ENCODE measurements at places on chromosomes 7 and 10.

- DNase-seq: no peak
Measured at GRCh38 chr7:47290867-47291266, 291.0 kb downstream of the TNS3 start.

DNA sequence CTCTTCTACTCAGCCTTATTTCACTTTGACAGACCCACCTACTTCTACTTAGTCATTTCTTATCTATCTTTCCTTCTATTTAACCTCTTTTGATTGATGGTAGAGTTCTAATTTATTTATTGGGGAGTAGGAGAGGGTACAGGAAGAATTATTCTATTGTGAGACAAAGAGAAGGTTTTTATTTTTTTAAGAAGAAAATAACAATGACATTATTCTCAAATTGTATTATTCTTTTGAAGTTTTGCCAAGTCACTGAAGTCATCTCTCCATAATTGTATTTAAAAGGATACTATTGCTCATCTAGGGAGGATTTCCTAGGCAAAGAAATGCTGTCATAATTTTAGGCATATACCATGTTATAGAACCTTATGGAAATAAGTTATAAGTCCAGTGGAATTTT is 52.7 kb downstream of the ITGB8 start:
- no peak for DNase-seq

DNA sequence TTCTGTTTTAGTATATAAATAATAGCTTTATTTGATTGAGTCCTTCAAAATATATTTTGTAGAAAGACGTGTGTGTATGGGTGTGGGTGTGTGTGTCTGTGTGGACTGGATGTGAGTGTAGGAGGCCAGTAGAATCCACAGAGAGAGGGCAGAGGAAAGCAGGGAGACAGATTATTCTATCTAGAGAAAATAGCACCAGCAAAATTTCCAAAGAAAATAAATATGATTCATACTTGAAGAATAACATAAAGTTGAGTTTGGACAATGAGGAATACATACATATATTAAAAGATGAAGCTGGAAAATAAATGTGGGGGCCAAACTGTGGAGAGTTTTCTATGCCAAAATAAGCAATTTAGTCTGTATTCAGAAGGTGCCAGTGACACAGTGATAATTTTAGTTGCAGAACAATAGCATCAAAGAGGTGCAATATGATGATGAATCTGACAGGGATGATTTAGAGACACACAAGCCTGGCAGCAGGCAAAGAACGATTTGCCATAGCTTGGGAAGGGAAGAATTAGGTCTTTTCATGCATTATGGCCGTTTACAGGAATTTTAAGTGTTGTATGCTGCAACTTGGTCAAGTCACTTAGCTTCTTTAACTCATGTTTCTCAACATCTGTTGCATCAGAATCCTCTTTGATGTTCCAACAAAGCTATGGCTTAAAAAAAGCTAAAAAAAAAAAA is 121.3 kb downstream of the SEMA3A start:
- no peak for DNase-seq

GRCh38 chr7:11474902-11475585 is 357.0 kb downstream of the THSD7A start:
- no peak for DNase-seq

DNA sequence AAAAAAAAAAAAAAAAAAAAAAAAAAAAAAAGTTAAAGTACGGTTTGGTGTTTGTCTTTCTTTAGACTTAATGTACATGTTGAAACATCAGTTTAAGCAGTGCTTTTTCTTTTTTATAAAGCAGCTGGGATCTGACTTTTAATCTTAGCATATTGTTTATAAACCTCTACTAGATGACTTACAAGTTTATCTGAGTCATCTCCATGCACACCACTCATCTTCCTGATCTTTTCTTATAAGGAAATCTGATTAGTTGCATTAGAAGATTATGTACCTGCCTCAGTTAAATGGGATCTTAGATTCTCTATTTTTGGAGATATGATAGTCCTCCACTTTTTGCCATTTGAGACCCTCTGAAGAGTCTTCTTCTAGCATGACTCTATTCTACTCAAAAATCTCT is 391.9 kb upstream of the LRGUK start:
- no peak for DNase-seq

DNA sequence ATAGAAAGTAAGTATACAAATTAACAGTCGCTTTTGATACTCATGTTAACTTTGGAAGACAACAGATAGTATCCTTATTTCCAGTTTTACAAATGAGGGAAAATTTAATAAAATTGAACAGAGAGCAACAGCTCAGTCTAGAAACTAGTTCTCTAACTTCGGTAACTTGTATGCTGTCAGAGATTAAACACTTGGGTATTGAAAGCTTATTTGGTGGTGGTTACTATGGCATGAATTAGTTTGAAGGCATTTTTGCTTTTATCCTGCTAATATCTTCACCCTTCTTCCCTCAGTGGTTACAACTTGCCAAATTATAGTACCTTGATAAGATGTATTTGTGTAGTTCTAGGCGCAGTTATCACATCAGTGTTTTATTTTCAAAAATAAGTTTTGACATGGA is 7.2 kb downstream of the WAC start:
- no peak for DNase-seq

DNA sequence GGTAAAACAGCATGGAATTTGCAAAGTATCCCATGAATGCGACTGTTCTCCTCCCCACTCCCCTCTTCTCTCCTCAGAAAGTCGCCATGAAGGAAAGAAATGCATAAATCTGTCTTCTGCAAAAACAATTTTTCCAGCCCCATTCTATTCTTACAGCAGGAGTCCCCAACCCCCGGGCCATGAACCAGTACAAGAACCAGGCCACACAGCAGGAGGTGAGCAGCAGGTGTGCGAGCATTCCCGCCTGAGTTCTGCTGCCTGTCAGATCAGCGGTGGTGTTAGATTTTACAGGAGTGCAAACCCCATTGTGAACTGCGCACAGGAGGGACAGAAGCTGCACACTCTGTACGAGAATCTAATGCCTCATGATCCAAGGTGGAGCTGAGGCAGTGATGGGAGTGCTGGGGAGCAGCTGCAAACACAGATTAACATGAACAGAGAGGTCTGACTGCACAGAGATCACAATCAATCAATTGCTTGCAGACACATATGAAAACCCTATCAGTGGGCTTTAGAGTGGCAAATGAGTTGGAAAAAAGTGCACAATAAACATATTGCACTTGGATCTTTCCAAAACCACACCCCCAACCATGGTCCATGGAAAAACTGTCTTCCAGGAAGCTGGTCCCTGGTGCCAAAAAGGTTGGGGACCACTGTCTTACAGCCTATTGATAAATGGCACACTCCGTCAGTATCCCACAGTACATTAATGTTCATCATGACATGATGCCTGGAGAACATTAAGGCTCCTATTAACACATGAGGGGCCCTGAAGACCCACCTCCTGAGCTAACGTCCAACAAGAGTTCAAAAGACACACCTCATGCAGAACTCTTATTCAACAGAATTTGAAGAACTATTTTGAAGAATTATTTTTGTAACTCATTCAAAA is 205.0 kb downstream of the PTPRN2 start:
- DNase-seq: no peak

DNA sequence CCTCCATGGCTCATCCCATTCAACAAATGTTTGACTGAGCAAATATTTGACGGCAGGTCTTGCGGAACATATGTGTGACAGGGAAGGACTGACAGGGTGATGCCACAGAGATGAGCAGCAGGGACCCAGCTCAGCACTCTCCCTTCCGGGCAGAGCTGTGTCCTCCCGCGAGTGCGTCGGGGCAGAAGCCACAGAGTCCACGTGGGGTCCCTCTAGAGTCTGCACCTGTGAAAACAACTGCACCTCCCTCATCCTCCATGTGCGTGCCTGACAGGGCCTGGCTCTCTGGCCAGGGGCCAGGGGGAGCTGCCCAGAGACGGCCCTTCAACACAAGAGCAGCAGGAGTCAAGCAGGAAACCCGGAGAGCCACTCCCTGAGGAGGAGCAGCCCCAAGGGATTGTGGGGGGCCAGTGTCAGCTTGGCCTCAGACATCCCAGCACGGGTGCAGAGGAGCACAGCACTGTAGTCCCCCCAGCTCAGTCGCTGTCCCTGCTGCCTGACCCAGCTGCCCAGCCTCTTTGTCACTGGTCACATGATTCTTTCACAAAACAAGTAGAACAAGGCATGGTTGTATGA is 83.6 kb upstream of the TMEM72 start:
- DNase-seq: no peak

- DNase-seq: no peak
Measured at GRCh38 chr10:67923551-67923950, 39.1 kb downstream of the SIRT1 start.

- no peak for DNase-seq
Measured at GRCh38 chr10:86481761-86482160, 39.8 kb downstream of the WAPL start.

DNA sequence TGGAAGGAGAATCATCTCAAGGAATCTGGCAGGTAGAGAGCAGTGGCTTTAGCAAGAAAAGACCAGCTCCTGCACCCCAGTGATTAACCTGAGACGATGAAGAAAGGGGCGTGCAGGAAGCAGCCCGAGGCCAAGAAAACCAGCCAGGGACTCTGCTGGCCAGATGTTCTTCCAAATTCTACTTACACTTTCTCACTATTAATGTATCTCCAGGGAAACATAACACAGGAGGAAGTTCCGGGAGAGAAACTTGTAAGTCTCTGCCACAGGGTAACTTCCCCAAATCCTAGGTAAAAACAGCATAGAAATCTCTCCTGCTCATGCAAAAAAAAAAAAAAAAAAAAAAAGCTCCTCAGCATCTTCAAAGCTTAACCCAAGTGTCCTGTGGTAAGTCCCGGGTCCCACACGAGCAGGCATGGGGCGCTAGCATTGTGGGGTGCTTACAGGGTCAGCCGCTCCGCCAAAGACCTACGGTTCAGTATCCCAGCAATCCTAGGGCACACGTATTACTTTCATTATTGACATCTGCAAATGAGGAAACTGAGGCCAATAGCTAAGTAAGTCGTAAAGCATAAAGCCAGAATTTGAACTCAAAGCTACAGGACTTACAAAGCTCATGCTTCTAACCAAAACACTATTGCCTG is 97.2 kb upstream of the GNA12 start:
- DNase-seq: no peak

DNA sequence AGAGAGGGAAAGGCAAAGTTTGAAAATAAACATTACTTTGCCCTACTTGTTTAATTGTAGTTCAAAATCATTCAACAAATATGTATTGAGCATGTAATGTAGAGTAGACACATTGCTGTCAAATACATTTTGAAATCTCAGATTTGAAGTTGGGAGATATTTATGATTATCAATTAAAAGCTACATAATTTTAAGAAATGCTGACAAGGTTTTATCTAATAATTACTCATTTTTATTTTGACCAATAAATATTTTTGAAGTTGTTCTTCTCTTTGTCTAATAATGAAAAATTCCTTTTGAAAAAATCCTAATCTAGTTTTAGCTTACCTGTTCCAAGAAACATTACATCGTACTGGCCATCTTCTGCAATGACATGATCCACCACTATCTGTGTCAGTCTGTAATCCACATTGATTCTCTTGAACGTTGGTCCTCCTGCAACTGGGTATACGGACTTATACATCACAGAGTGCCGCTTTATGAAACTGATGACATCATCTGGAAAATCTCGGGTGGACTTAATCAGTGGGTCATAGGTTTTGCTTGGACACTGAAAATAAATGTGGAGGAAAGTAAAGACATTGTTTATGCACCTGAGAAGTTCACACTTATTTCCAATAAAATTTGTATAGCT is 164.7 kb downstream of the SEMA3D start:
- no peak for DNase-seq

- no peak for DNase-seq
Measured at GRCh38 chr7:100779359-100779758, 46.0 kb downstream of the ZAN start.

DNA sequence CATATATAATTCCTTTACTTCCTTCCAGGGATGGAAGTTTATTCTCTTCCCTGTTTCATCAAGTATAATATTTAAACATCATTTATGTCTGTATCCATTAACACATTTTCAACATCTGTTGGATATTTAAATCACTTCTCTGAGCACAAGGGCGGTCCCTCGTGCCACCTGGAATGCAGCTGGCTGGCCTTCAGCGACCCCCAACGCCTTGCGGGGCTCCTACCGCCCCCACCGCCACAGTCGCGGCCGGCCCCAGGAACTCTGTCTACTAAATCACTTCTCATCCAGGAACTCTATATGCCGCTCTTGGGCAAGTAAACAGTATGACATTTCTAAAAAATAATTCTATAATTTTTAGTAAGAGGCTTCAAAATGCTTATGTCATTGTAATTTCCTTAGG is 221.1 kb upstream of the PTN start:
- DNase-seq: no peak
